ENCODE measurements at places on chromosomes 16 and 17.

GRCh38 chr17:83175822-83176622 is 96.6 kb downstream of the METRNL start:
- DNase-seq = peak; percentile 2

DNA sequence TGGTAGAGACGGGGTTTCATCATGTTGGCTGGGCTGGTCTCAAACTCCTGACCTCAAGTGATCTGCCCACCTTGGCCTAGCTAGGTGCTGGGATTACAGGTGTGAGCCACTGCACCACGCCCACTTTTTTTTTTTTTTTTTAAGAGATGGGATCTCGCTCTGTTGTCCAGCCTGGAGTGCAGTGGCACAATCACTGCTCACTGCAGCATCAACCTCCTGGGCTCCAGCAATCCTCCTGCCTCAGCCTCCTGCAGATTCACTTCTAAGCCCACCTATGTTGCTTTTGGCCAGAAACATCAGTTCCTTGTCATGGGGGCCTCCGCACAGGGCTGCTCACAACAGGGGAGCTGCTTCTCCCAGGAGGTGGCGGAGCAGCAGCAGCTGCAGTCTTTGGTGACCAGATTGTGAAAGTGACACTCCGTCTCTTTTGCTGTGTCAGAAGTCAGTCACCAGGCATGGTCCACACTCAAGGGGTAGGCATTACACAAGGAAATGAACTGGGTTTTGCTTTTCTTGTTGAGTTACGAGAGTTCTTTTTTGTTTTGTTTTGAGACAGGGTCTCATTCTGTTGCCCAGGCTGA is 4.5 kb upstream of the NME4 start:
- DNase-seq = no peak

DNA sequence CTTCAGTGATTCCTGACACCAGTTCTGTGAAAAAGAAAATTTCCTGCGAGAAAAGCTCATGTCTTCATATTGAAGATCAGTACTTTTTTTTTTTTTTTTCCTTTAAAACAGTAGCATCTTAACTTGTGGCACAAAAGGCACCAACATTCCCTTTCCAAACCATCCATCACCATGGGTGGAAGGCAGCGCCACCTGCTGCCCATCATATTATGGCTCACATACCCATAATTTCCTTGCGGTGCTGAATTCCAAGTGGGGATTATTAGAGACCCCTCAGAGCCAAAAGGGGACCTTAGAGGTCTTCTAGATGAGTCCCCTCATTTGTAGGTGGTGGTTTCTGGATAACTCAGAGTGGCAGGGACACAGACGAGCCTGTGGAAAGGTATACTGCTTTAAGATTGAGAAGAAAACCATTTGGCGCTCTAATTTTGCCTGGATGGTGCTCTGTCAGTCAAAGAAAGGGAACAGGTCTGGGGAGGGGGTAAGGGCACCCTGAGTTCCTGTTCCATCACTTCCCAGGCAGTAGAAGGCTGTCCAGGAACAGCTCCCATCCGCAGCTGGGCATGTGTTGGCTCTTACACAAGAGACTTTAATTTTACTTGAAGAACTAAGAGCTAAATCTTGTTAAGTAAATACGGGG is 7.9 kb upstream of the SOST start:
- DNase-seq = no peak

DNA sequence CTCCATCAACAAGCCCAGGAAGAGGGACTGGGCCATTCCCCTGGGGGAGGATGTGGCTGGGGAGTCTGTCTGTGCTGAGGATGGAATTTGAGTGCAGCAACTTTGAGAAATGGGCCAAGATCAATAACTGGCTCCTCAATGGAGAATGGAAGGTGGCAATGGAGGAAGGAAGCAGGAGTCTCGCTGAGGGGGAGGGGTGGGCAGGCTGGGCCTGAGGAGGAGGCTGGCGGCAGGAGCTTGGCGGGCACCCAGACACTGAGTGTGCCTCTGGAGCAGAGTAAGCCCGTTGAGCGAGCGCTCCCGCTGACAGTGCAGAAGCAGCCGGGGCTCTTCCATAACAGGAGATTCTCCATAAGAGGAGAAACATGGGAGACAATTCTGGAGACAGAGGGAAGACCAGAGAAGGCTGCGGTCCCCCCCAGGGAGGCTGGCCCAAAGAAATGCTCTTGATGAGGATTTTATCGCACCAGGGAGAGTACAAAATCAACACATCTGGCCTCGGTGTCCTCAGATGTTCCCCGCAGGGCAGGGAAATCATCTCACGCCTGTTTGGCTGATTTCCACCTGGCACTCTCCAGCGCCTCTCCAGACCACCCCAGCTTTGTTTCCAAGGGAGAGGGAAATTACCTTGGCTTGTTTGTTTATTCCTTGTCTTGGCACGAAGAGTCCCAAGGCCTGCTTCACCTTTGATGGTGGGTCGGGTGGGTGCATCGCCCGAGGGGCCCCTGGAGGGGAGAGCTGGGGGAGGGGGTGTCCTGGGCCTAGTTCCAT is 2.8 kb upstream of the MMP15 start:
- DNase-seq = no peak

DNA sequence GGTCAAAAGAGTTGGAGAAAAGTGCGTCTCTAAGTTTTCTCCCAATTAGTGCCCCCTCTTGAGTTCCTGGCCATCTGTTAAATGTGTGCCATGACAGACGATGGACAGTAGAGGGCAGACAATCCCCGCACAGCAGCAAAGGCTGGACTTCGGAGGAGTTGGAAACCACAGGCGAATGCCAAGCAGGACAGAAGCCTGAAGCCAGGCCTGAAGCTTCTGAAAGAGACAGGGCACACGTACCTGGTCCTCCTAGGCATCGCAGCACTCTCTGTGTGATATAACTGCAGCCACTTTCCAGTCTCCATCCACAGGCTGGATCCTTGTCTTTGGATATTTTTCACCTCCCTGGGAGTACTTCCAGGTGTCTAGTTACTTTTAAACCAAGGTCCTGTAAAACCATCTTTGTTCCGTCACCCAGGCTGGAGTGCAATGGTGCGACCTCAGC is 14.5 kb downstream of the C17orf100 start:
- peak; percentile 23 for DNase-seq

- no peak for DNase-seq
Observed at GRCh38 chr17:78852709-78853121, 12.1 kb upstream of the USP36 start.

DNA sequence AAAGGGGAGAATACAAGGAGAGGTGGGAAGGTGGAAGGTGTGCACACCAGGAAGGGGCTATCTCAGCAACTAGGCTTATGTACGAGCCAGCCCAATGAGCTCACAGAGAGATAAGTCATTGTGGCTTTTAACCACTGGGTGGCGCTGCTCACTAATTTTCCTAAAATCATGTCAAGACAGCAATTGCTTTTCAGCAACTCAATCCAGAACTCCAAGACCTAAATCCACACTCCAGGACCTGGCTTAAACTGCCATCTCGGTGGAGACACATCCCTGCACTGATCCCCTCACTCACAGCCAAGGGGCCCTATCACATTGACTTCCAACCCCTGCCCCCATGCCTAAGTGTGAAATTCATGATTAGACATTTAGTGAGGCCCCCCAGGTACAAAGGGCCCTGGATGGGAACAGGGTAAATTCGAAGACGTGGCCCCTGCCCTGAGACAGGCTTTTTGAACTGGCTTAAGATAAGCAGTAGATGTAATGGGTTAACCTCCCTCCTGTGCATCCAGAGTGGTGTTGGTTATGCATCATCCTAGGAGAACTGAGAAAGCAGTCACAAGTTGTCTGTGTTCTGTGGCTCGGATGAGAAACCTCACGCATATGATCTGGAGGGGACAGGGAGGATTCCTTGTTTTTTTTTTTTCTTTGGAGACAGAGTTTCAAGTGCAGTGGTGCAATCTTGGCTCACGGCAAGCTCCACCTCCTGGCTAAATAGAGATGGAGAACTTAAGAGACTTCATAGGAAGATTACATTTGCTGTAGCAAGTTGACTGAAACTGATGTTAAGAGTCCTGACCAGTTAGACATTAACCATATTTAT is 11.5 kb downstream of the CCL16 start:
- DNase-seq = peak; percentile 42

Data from activated CD4-positive, alpha-beta T cell treated with anti-CD3 and anti-CD28 coated beads for 1 hour (primary cell).